Nephron progenitor cell (in vitro differentiated cells): ENCODE measurements at places on chromosomes 3 and 15.
A peak's percentile ranks its signal among the peaks of the same experiment; 100 is the strongest.

- DNase-seq: no peak
Measured at GRCh38 chr3:42351207-42351606, 59.2 kb downstream of the LYZL4 start.

GRCh38 chr3:53318522-53318921 is 28.8 kb downstream of the DCP1A start:
- DNase-seq: no peak

DNA sequence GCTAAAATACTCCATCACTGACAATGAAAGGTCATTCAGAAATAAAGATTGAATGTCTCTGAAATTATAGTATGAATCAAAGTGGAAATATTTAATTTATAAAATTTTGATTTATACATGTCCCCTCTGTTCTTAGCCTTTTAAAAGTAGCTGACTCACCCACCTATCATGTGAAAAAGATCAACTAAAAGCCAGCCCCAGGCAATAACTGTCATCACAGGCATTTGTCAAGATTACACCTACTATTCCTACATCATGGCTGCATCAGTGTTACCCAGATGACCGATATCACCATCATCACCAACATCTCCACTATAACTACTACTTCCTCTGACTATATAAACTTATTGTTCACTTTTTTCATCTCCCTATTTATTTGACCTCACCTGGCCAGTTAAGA is 14.3 kb upstream of the PIK3R4 start:
- DNase-seq: no peak

DNA sequence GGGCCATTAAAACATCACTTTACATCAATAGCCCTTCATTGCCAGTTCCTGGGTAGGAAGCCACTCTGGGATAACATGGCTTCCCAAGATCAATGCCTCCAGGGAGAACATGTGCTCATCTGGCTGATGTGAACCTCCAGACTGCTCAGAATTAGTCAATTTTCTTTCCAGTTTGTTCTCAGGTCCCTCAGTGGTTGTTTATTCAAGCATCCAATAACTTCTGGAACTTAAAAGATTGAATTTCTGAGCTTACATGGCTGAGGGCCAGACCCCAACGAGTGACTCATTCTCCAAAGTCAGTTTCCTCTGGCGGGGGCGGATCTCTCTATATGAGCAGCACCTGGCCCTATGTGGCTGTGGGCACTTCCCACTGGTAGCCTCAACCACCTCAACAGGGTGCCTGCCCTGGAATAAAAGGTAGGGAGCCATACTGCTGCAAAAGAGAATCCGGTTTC is 34.0 kb downstream of the LYZL4 start:
- no peak for DNase-seq

GRCh38 chr3:133938770-133939462 is 43.2 kb upstream of the RAB6B start:
- no peak for DNase-seq

DNA sequence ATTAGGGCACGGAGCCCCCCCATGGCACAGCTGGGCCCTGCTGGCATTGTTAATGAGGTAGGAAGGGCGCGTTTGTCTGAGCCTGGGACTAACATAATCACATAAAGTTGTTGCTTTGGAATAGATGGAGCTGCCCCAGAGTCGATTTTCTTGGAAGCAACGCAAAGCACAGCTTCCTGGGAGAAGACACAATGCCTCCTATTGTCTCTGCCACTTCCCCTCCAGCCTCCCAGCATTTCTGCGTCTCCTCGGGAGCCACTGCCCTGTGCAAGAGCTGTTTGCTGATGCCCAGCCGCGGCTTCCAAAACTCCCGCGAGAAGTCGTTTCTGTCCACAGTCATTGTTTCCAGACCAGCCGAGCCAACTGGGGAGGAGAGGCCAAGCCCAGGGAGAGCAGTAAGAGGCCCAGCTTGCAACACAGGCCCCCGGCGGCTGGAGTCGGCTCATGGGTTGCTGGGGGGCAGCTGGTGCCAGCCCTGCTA is 18.1 kb upstream of the ALDH1A3 start:
- DNase-seq: no peak

GRCh38 chr15:101023501-101024072 is 104.4 kb downstream of the LRRK1 start:
- DNase-seq: no peak

DNA sequence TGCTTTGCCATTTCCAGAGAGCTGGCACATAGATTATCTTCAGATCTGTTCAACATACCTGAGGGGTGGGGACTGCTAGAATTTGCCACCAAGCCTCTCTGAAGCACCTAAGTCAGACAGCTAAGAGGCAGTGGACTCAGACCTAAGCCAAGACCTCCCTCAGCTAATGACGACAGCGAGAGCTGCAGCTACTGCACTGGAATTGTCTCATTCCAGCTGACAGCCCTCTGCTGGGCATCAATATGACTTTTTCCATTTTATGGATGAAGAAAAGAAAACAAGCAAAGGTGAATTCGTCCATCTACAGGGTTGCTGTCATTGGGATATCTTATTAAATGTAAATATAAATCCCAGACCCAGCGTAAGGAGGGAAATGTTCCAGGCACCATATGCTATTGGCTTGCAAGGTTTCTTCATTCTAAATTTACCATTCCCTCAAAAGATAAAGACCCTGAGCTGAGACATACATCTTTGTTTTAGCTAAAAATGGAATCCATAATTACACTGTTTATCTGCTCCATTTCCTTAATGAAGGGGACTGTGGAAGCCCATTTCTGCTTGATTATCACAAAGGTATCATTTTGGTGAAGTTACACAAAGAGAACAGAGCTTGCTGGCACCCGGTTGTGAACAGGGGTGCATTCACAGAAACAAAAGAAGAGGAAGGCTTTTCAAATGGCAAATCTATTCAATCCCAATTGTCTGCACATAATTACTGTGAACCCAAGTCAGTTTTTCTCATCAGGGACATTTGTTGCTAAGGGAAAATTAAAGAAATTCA is 85.5 kb upstream of the LRTM1 start:
- no peak for DNase-seq

GRCh38 chr15:56440214-56440770 is 24.6 kb downstream of the MNS1 start:
- no peak for DNase-seq

GRCh38 chr15:92661956-92662355 is 6.4 kb upstream of the FAM174B start:
- DNase-seq: no peak

DNA sequence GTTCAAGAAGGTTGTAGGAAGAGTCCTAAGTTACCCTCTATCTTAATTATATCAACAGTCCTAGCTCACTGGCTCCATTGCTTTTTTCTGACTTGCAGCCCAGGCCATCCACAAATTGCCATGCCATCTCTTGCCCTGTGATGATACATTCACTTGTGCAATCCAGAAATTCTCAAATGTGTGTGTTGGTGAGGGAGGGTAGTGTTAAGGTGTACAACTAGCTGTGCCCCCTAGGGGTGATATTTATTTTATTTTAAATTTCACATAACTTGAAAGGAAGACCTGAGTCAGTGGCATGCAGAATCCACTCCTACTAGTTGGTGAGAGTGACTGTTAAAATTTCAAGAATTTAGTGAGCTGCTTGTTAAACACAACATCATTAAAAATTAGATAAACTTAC is 156.1 kb upstream of the ANKRD28 start:
- no peak for DNase-seq

GRCh38 chr3:122497425-122497824 is 17.3 kb downstream of the KPNA1 start:
- DNase-seq: no peak

GRCh38 chr15:69467636-69468035 is 15.0 kb downstream of the RPLP1 start:
- no peak for DNase-seq

- no peak for DNase-seq
Measured at GRCh38 chr3:54882129-54882833, 45.6 kb downstream of the LRTM1 start.

- DNase-seq: peak; percentile 38
Measured at GRCh38 chr15:98800437-98801233, 152.3 kb downstream of the IGF1R start.

DNA sequence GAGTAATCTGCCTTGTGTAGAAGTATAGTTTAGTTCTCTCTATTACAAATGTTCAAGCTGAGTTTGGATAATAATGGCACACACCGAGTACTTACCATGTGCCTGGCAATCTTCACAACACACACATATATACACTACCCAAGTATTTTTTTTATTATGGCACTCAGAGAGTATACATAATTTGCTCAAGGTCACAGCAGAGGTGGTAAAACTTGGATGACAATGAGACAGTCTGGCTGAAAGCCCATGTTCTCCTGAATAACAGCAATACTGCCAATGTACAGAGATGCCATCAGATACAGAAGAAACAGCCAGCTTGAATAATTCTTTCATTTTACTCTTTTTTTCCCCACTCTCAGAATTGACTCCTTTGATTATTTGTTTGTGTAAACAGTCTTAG is 460.0 kb downstream of the CNTN6 start:
- no peak for DNase-seq

DNA sequence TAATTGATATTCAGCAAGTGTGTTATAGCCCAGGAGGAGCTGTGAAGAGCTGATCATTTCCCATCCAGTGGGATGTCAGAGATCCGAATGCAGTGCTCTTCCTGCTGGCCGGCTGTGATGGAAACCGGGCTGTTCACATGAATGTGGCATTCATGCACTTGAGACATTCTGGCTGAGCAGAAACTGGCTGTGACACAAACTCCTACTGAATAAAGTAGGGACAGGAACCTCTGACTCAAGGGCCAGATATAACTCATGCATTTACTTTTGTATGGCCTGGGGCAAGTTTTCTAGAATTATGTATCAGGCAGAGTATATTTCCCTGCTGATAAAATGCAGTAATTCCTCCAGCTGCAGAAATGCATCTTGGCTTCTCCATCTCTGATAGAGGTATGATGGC is 83.4 kb upstream of the FAM3D start:
- DNase-seq: no peak

- DNase-seq: no peak
Measured at GRCh38 chr3:168996622-168997021, 666.9 kb downstream of the MECOM start.

GRCh38 chr3:9730657-9731205 is 804 bp upstream of the BRPF1 start:
- DNase-seq: no peak

DNA sequence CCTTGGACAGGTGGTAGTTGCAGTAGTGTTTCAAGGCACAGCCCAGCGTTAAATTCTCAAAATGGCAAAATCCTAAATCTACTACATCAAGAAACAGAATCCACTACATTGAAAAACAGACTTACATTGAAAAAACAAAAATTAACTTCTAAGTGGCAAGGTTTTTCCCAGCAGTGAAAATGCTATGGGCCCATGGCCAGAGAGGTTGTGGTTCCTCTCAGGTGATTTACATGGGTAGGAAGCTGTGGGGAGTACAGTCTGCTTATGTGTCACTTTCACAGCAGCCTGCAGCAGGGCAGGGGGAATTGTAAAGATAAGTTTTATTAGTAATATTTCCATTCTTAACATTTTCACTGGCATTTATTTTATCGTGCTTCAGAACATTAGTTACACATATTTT is 24.9 kb downstream of the TTC14 start:
- DNase-seq: no peak

GRCh38 chr15:44726136-44726535 is 10.2 kb upstream of the TRIM69 start:
- no peak for DNase-seq

GRCh38 chr3:133573054-133573628 is 345 bp upstream of the CDV3 start:
- DNase-seq: peak; percentile 100
